Activated CD4-positive, alpha-beta memory T cell treated with anti-CD3 and anti-CD28 coated beads, Interleukin-2, amount 10 ng/mL, durations not matched to agents 7 days and 5 days (primary cell): ENCODE measurements at places on chromosomes 7 and 10. TPM values are rescaled to one million over a fixed set of nuclear protein-coding genes. Genes with fewer than 3 reads are reported as not detected.

GRCh38 chr7:28517206-28517605 lies 104.9 kb downstream of the CREB5 start:
- DNase-seq: no peak

DNA sequence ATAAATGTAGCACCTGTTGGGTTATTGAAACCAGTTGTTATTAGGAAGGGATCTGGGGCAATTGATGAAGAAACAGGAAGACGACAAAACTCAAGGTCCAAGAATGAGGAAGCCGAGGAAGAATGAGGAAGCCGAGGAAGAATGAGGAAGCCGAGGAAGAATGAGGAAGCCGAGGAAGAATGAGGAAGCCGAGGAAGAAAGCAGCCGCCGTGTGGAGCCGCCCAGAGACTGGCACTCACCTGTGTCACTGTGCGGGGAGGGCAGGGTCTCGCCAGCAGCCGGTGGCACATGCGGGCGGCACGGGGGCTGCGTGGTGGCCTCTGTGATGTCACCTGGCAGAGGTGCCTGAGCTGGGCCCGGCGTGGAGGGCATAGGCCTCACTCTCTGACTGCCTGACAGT lies 71.1 kb upstream of the CFAP46 start:
- no peak for DNase-seq

GRCh38 chr7:35551321-35552081 lies 143.4 kb downstream of the HERPUD2 start:
- no peak for DNase-seq

GRCh38 chr10:101073631-101074030 lies 11.8 kb downstream of the KAZALD1 start:
- no peak for DNase-seq

GRCh38 chr10:104099269-104099668 lies 13.6 kb upstream of the COL17A1 start:
- DNase-seq: no peak

DNA sequence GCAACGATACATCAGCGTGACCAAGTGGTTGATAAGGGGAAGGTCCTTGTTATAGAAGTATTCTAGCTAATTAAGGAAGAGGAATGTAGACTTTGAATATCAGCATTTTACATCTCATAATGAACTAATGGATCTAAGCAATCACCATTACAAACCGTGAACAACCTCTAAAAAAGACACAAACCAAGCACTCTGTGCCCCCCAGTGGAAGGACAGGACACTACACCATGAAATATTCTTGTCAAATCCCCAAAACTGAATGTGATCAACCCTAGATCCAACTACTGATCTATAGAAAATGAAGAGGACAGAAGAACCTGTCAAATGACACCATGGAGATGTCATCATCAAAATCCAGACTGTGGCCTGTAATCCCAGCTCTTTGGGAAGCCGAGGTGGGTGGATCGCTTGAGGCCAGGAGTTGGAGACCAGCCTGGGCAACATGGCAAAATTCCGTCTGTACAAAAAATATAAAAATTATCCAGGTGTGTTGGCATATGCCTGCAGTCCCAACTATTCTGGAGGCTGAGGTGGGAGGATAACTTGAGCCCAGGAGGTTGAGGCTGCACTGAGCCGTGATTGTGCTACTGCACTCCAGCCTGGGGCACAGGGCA lies 111.3 kb upstream of the CARD11 start:
- DNase-seq: peak; percentile 70

Gene OR6B1
- total RNA-seq: not detected

DNA sequence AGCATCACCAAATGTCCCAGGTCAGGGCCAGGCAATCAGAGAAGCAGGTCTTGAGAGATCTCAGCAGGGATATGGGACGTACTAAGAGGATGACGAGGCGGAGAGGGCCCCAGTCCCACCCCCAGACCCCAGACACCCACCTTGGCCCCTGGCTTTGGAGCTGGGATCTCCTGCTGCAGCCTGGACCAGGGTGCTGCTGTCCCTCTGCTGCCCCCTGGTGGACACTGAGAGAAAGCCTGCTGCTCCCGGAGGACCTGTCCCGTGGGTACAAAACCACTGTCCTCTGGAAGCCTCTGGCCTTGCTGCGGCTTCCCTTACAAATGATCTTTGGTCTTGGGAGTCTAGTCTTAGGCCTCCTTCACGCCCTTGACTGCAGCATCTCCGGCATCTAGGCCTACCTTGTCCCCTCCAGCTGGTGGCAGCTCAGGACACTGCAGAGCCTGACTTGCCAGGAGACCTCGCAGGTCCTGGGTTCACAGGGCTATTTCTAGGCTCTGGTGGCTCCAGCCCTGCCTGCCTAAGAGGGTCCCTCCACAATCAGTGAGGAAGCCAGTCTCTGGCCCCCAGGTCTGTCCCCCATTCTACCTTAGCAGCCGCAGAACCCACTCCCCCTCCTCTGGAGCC lies 97.1 kb downstream of the RGS10 start:
- peak; percentile 85 for DNase-seq

Gene TAS2R4
- total RNA-seq: 0.73 TPM

DNA sequence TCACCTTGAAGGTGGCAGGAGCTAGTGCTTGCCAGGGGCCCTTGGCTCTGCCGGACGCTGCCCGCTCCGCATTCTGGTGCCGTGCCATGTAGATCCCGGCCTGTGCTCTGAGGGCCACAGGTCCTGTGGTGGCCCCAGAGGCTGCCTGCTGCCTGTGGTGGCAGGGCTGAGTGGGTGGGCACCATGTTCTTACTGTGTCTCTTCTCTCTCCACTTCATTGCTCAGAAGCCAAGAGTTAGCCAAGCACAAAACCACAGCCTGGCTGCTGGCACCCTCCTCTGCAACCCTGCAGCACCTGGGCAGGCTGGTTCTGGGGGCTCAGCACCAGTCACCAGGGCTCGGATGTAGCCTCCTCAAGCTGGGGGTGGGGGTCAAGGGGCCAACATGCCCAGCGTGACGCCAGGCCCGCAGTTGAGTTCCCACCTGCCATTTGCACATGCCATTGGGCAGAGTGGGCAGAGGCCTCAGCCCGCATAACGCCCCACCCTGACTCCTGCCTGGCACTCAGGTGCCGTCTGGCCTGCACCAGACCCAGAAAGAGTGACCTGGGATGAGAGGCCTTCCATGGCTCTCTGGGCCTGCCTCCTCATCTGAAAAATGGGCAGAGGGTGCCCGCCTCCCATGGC lies 16.3 kb downstream of the ZMIZ1 start:
- no peak for DNase-seq

- DNase-seq: no peak
Measured at GRCh38 chr10:35136263-35136815, 9.7 kb downstream of the CREM start.

- no peak for DNase-seq
Measured at GRCh38 chr7:70557338-70557737, 574.6 kb upstream of the GALNT17 start.
